Suprapubic skin (tissue), 4 donors: ENCODE measurements at places on chromosomes 13 and 19. TPM values are rescaled to one million over a fixed set of nuclear protein-coding genes. Genes with fewer than 3 reads are reported as not detected.

GRCh38 chr19:15244808-15245207 is 12.6 kb upstream of the EPHX3 start:
- DNase-seq = no peak

DNA sequence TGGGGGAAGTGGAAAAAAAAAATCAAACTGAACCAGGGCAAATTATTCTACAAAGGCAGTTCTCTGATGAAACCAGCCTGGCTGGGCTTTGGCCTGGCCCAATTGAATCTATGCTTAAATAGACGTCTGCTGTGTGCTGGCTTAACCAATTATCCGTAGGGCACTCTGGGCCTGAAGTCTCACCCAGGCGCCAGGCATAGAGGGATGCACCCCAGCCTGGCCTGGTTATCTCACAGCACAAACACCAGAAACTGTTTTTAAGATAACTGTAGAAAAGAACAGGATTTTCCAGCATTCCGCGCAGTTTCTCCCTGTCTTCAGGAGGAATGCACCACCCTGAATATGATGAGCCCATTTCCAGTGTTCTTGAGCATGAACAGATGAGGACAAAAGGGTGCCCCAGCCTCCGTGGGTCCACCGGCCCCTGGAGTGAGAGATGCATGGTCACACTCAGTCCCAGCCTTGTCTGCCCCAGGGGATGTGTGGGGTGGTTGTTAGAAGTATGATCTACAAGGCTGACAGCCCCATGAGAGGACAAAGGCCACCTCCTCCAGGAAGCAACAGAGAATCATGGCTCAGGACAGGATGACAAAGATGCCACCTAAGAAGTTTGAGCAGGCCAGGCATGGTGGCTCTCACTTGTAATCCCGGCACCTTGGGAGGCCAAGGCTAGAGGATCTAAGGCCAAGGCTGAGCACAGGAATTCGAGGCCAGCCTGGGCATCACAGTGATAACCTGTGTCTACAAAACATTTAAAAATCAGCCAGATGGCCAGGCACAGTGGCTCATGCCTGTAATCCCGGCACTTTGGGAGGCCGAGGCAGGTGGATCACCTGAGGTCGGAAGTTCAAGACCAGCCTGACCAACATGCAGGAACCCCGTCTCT is 50.2 kb downstream of the PEPD start:
- no peak for DNase-seq

- DNase-seq = no peak
Measured at GRCh38 chr13:27920677-27921420, 1.0 kb downstream of the PDX1 start.

GRCh38 chr13:46170687-46171086 is 11.3 kb downstream of the LCP1 start:
- no peak for DNase-seq

GRCh38 chr13:104694397-104694796 is 1628.2 kb upstream of the SLC10A2 start:
- DNase-seq = no peak

GRCh38 chr19:4149518-4150288 is 3.7 kb upstream of the CREB3L3 start:
- DNase-seq = no peak

- no peak for DNase-seq
Measured at GRCh38 chr13:30751183-30751933, 16.0 kb downstream of the ALOX5AP start.

- no peak for DNase-seq
Measured at GRCh38 chr13:98274921-98275487, 97.9 kb upstream of the RNF113B start.

GRCh38 chr19:4722671-4723594 is 709 bp downstream of the DPP9 start:
- DNase-seq = no peak

GRCh38 chr13:102678339-102679107 is 16.3 kb downstream of the METTL21C start:
- DNase-seq = no peak

GRCh38 chr13:30690282-30691188 is 44.8 kb upstream of the ALOX5AP start:
- DNase-seq = peak; percentile 90

- DNase-seq = no peak
Measured at GRCh38 chr19:39190768-39191167, 6.0 kb upstream of the NCCRP1 start.

- DNase-seq = no peak
Measured at GRCh38 chr19:38736036-38736412, 8.2 kb downstream of the CAPN12 start.

GRCh38 chr13:62278271-62278670 is 862.6 kb upstream of the PCDH20 start:
- no peak for DNase-seq

DNA sequence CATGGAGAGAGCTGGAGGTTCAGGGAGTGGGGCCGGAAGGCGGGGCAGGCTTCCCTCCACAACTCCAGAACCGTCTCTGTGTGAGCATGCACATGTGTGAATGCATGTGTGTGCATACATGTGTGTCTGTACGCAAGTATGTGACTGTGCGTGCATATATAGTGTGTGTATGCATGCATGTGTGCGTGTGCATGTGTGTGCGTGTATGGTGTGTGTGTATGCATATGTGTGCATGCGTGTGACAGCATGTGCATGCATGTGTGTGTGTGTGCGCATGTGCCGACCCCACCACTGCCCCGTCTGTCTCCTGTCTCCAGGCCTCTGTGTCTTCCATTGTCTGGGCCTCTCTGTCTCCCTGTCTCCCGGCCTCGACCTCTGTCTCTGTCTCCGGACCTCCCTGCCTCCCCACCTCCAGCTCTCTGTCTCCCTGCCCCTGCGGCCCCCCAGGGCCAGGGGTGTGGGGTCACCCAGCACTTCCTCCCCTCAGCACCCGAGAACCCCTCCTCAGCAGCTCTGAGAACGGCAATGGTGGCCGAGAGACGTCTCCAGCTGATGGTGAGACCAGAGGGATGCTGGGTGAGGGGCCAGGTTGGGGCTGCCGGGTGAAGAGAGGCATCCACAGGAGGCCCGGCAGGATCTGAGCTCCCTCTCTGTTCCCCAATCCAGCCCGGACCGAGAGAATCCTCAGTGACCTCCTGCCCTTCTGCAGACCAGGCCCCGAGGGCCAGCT is 22.5 kb downstream of the ARHGEF1 start:
- DNase-seq = no peak

DNA sequence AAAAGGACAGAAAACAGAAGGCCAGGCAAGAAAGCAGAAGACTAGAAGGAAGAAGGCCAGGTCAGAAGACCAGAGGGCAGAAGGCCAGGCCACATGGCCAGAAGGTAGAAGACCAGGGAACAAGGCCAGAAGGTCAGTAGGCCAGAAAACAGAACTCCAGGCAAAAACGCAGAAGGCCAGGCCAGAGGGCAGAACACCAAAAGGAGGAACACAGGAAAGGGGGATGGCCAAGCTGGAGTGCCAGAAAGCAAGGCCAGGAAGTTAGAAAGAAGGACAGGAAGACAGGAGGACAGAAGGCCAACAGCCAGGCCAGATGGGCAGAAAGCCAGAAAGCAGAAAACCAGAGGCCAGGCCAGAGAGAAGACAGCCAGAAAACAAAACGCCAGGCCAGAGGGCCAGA is 185.4 kb downstream of the TUBA3C start:
- no peak for DNase-seq

- DNase-seq = peak; percentile 90
Measured at GRCh38 chr19:10915130-10916091, 13.0 kb downstream of the YIPF2 start.

GRCh38 chr19:23394511-23394910 is 760 bp downstream of the ZNF91 start:
- DNase-seq = no peak

DNA sequence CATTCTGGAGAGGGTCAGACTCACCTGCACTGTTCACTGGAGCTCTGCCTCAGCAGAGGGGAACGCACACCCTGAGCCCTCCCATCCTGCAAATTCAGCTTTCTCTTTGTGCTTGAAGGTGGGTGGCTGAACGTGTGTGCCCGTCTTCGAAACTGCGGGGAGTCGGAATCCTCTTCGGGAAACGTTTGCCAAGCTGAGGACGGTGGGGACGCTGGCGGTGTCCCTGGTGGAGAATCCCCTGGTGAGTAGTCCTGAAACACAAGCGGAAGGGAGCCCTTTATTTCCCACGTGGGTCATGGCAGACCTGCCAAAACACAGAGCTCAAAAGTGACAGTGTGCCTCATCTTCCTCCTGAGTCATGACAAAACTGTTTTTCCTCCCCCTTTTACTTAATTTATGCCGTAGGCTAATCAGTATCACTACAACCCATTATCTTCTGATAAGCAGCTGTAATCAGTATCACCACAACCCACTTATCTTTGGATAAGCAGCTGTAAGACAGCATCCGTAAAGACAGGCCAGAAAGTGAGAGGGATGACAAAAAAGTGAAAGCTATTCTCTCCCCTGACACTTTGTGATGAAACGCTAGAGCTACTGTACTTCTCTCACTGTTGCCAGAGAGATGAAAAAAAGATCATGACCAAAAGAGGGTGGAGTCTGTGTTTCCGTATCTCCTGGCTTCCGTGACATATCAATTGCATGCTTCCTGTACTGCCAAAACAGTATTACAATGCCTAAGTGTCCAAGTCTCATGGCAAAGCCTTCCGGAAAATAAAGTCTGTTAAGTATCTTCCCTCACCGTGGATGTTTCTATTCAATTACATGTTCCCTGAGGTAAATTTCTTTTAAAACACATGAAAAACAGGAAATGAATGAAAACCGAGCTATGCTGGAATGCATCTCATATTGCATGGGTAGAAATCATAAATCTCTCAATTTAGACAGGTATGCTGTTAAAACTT is 155.5 kb downstream of the TBC1D4 start:
- DNase-seq = no peak

- DNase-seq = no peak
Measured at GRCh38 chr13:40228496-40228895, 437.9 kb downstream of the FOXO1 start.

GRCh38 chr13:30157616-30157993 is 149.7 kb downstream of the KATNAL1 start:
- no peak for DNase-seq

- DNase-seq = no peak
Measured at GRCh38 chr13:66673401-66673800, 556.7 kb downstream of the PCDH9 start.

DNA sequence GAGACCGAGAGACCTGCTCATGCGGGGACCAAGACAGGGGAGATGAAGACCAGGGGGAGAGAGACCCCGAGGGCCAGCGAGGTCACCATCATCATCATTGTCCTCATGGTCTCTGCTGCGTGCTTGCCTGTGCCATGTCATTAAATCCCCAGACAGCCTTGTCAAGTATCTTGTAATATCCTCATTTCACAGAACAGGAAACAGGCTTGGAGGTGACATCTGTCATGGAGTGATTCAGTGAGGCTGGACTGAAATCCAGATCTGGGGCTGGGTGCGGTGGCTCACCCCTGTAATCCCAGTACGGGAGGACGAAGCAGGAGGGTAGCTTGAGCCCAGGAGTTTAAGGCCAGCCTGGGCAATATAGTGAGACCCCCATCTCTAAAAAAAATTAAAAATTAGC is 5.9 kb upstream of the NANOS2 start:
- no peak for DNase-seq

GRCh38 chr19:15911599-15912235 is 13.8 kb upstream of the CYP4F2 start:
- no peak for DNase-seq

DNA sequence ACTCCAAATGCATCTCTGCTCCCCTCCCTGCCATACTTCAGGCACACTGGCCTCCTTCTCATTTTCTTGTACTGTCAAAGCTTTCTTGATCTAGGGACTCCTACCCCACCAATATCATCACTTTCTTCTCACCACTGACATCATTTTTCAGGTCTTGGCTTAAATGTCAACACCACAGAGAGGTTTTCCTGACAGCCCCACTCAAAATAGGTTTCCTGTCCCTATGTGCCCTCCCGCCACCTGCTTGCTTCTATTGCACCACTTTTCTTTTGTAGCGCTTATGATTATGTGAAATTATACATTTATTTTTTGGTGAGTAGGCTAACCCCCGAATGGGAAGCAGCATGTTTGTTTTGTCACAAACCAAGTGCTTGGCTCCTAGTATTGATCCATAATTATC is 164.6 kb downstream of the NDFIP2 start:
- DNase-seq = no peak

- no peak for DNase-seq
Measured at GRCh38 chr13:93690139-93690538, 463.5 kb downstream of the GPC6 start.

GRCh38 chr13:76292031-76292430 is 594.2 kb downstream of the KCTD12 start:
- no peak for DNase-seq

- DNase-seq = no peak
Measured at GRCh38 chr13:75139291-75139690, 342.7 kb downstream of the TBC1D4 start.

DNA sequence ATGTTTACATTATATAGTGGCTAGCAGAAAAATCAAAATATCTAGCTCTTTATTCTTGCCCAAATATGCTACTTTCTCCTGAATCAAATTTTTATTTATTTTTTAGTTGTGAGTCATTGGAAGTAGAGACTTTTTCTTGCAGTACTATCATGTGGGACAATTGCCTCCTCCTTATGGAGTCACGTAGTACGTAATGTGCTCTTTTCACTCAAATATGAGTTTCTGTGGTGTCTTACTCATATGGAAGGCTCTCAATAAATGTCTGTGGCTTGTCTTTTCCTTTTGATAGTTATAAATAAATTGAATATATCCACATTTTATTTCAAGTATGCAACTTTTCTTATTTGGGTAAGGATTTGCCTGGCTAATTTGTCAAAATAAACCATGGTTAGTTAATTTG is 1411.0 kb upstream of the SLC10A2 start:
- DNase-seq = no peak

GRCh38 chr19:10270180-10270615 is 722 bp upstream of the ICAM1 start:
- DNase-seq = peak; percentile 89

DNA sequence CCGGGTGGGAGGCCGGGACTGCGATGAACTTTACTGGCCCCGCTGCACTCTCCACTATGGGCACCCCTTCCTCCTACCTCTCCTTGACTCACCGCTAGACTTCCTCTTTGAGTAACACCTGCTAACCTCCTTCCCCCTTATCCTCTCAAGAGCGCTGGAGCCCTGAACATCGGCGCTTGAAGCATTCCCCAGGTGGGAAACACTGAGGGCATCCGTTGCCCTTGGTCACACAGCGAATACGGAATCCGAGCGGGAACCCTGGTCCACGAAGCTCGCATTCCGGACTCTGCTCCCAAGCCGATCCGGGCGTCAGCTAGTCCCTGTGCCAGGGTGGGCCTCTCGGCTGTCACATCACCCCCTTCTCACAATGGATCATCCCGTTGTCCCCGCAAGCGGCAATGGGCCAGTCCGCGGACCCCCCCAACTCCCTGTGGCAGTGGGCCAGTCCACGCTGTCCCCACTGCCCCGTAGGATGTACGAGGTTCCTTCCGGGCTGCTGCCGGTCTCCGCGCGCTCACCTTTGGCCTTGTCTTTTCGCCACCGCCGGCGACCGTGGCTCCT is 4.2 kb downstream of the LIPE start:
- no peak for DNase-seq

ZNF625 gene
- total RNA-seq = 4.5 TPM

SLC7A9 gene
- 1.1 TPM for total RNA-seq

BST2 gene
- 6.6 TPM for total RNA-seq

METTL21C gene
- total RNA-seq = not detected

STOML3 gene
- total RNA-seq = not detected

MAP2K7 gene
- 30.4 TPM for total RNA-seq

CEACAM16 gene
- not detected for total RNA-seq

APOC1 gene
- 54.4 TPM for total RNA-seq

PCDH17 gene
- 0.80 TPM for total RNA-seq

FCGBP gene
- total RNA-seq = 254 TPM
